ENCODE measurements at places on chromosomes 2 and 18.

DNA sequence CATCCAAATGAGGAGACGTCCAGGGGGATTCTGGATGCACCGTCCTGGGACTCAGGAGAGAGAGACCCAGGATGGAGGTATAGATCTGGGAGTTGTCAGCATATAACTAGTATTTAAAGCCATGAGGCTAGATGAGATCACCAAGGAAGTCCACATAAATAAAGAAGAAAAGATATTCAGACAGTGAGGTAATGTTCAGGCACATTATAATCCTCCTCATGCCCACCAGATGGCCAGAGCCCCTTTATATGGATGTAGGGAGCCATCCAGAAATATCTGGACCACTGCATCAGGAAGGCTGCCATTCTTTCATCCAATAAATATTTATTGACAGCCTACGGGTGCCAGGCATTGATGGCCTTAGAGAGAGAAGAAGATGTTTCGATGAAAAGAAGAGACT lies 21.2 kb upstream of the NCKAP5 start:
- no peak for DNase-seq

- DNase-seq: no peak
Observed at GRCh38 chr18:47143899-47144485, 6.3 kb downstream of the HDHD2 start.

- no peak for DNase-seq
Observed at GRCh38 chr2:220320326-220320725, 692.9 kb downstream of the SLC4A3 start.

- no peak for DNase-seq
Observed at GRCh38 chr18:56637711-56638231, 621 bp downstream of the TXNL1 start.

DNA sequence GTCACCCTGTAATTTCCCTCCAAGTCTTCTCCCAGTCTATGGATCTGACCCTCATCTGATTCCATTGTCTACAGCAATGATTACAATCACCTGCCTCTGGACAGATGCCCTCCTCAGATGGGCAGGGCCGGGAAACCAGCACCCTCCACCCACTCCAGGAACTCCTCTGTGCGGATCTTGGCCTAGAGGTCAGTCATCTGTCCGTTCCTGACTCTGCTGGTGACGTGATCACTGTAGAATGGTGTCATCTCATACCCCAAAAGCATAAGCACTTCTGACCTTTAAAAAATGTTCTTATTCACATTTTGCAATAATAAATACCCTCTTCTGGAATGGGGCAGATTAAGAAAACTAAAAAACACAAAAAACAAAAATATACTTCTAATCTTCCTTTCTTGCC lies 29.5 kb upstream of the BZW1 start:
- no peak for DNase-seq

DNA sequence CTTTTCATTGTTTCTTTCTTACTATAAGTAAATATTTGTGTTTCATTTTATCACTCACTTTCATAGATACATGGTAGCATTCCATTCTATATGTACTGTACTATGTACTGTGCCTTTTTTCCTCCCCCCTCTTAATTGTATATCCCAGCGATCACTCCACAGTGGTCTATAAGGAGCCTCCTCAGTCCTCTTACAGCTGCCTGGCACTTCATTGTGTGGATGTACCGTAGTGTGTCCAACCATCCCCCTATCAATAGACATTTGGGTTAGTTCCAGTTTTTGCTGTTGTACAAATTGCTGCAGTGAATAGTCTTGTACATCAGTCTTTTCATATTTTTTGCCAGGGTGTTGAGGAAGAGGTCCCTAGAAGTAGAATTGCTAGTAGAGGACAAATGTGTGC lies 21.4 kb upstream of the DRC1 start:
- no peak for DNase-seq

- DNase-seq: no peak
Observed at GRCh38 chr2:43328133-43328532, 101.7 kb upstream of the ZFP36L2 start.

DNA sequence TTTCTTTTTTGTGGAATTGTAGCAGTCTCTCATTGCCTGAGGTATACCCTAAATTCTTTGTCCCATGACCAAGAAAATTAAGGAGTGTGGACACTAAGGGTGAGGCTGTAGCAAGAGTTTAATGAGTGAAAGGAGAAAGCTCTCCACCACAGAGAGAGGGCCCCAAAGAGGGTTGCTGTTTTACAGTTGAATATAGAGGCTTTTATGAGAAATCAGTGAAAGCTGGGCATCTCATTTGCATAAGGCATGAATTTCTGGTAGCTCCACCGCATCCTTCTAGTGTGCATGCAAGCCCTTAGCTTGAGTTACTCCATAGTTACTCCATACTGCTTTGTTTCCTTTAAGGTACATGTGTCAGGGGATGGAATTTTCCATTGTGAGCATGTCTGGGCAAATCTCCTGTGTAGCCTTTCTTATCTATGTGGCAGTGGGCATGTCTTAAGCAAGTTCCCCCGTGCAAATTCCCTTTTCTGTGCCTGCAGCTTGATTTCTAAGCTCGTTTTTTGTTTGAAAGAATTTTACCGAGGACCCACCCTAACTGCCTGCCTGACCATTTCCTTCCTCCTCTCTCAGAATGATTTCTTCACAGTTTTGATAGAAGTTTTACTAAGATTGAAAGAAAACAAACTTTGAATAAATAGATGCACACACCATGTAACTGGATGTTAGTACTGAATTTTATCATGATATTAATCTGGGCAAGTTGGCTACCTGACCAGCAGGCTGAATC lies 218.9 kb downstream of the PARD3B start:
- DNase-seq: no peak

DNA sequence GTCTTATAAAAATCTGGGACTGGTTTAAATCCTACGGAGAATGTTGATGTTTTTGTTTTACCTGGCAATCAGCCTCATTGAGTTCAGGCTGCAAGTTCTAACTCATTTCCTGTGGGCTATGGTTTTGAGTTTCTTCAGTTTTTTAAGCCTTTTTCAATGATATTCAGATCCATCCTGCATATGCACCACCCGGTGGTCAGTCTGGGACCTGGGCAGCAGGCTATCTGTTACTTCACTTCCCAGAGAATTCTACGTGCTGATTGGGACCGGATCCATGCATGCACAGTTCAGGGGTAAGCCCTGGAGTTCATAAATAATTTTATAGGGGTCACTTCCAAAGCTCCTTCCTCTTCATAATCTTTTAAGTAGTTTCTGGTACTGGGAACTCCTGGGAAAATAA lies 339.2 kb upstream of the HNRNPA3 start:
- DNase-seq: no peak

DNA sequence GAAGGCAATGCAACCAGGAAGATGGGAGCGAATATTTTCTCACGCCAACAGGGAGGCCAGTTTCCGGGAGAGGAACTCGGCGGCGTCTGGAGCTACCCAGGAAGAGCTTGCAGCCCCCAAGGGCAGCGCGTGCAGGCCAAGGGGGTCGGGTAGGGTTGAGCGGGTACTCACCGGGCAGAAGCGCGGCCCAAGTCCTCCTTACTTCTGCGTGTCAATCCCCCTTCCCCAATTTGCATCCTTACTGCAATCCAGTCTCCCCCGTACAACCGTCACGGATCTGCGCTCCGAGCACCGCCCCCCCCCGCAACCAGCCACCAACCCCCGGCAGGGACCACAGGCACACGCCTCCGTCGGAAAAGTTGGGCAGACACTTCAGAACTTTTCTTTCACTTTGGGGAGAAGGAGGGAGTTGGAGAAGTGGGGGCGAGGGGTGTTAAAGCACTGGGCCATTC lies 1.3 kb downstream of the ATP8B1 start:
- no peak for DNase-seq

DNA sequence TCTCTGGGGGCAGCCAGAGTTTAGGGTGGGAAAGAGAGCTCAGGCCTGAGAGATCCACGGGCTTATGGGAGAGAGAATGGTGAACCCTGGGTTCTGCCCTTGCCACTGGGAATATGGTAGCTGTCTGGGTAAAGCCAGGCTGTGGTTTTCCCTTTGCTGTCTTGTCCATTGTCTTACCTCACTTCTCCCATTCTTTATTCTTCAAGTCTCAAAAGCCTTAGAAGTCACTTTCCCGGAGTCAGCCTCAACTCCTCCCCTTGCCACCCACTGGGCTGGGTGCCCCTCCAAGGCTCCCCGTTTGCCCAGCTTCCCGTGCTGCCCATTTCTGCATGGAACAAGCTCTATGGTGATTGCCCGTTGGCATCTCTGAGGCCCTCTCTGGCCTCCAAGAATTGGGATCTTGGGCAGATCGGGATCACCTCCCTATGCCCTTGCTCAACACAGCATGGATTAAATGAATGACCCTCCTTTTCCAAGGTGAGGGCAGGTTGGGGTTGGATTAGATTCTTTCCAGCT lies 228.2 kb downstream of the HAUS1 start:
- no peak for DNase-seq

DNA sequence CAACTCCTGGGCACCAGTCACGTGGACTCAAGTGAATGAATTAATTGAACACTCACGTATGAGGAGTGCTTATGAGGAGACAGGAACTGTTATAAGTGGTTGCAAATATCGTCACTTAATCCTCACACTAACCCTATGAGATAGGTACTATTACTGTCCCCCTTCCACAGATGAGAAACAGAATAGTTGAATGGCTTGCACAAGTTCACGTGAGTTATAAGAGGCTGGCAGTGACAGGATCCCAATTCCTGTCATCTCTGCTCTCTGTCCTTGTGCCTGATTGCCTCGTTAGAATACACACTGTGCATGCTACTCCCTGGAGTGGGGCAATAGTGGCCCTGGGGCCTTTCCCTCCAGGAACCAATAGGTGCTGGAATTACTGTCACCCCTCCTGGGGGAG lies 253.5 kb downstream of the DYSF start:
- DNase-seq: no peak

- DNase-seq: peak; percentile 49
Observed at GRCh38 chr2:27959496-27959895, 69.0 kb downstream of the BABAM2 start.

- no peak for DNase-seq
Observed at GRCh38 chr2:174574657-174575056, 22.9 kb downstream of the WIPF1 start.

DNA sequence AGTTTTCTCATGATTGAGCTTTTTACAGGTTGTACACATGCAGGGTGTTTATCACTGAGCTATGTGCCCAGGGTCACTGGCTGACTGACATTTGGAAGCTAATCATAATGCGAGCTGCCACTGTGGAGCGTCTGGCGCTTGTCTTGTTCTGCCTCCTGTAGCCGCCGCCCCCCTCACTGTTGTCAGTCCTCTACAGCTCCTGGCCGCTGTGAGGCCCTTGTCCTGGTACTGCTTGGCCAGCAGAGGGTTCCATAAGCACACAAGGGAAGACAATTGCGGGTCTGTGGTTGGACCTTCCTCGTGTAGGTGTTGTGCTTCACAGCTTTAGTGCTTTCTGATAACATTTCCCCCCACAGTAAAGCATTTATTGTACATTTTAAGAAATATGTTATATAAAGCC lies 105.6 kb upstream of the LDLRAD4 start:
- peak; percentile 49 for DNase-seq

- DNase-seq: no peak
Observed at GRCh38 chr18:1488957-1489356, 584.3 kb downstream of the ADCYAP1 start.

DNA sequence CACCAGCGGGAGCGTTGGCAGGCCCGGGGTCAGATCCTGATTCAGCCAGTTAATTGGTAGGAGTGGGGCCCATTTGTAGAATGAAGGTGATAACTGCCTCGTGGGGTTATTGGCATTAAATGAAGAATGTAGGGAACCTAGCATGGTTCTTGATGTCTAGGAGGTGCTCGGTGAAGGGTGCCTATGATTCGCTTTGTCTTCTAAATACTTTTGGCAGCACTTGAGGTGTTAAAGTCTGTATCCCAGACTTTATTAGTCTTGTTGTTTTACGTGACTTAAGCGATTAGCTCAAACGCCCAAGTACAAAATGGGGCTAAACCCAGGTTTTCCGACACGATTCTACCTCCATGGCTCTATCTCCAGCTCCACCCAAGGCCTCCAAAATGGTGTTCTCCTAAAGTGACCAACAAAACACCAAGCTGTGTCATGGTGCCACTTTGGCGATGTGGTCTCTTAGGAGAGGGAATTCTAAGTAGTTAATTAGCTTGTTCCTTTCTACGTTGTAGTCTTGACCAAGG lies 980 bp upstream of the PPP4R1 start:
- no peak for DNase-seq

DNA sequence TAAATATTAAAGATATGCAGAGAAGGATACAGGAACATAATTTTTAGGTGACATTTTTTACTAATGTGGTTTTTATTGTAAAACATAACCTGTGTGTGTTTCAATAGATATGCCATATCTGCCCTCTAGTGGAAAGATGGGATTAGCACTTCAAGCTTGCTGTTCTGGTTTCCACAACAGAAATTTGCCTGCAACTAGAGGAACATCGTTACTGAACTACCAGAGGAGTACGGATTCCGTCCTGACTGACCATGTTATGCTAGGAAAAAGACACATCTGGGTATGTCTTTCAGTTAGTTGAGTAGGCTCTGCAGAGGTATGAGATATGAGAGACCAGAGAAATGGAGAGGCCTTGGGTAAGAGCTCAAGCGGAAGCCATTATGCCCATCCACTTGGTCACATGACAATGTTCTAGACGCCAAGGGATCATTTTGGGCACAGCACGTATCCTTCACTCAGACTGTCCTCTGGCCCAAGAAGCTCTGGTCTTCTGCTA lies 104.9 kb downstream of the MBD2 start:
- no peak for DNase-seq

DNA sequence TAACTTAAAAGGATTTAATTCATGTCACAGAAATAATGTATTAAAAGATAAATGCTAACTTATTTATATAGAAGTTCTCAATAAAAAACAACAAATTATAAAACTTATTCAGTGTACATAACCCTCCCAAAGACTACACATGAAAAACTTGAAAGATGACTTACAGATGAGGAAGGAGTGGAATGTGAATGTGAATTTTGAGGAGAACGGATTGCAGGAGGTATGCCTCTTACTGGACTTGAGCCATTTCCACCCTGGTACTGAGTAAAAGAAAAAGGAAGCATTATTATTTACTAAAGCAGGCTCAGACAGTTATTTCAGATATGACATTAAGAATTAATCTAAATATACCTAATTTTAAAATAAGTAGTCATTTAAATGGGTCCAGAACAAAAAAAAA lies 104.4 kb downstream of the TLK1 start:
- DNase-seq: no peak

DNA sequence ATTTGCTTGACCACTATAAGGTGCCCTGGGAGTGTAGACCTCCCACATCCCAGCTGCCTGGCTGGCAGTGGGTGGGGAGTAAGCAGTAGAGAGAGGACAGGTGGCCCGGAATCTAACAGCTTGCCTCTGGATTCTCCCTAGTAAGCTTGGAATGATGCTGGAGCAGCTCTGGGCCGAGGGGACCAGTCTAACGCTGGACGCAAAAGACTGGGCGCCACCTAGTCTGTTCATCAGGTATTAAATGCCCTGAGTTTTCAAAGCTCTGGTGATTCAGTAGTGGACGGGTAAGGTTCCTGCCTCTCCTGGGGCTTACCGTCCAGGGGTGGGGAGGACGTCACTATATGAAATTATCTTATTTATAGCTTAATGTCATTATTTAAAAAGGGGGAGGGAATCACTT lies 648 bp upstream of the LYPD6B start:
- no peak for DNase-seq

DNA sequence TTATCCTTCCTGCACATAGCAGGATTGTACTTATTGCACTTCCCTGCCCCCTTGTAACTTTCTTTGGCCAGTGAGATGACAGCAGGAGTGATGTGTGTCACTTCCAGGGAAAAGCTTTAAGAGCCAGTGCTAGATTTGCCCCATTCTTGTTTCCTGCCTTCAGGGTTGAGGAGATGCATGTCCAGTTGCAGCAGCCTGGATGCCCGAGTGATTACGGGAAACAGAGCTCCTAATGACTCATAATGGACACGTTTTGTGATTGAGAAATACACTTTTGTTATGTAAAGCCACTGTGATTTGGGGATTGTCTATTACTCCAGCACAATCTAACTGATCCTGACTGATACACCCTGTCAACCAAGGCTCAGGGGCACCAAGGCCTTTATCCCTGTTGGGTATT lies 5.0 kb upstream of the TET3 start:
- DNase-seq: no peak
